ENCODE measurements at places on chromosomes 6 and 20. TPM values are rescaled to one million over a fixed set of nuclear protein-coding genes. Genes with fewer than 3 reads are reported as not detected.

DNA sequence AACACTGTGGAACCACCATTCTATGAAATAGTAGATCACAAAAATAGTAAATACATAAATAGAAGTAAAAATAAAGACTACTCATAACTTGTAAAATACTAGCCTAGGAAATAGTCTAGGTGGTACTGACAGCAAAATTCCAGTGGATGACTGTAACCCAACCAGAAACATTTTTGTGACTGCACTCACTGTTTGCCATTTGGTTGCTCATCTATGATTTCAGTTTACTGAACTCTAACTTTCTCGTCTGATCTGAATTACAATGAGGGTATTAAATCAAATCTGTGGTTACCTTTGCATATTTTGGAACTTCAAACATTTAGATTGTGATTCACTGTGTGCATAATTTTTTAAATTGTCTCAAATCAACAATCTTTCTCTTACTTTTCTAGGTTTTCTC, 151.1 kb downstream of the KHDC1L start:
- DNase-seq, result peak; percentile 44

- DNase-seq, result no peak
Measured at GRCh38 chr6:116115781-116116180, 10.2 kb downstream of the COL10A1 start.

DNA sequence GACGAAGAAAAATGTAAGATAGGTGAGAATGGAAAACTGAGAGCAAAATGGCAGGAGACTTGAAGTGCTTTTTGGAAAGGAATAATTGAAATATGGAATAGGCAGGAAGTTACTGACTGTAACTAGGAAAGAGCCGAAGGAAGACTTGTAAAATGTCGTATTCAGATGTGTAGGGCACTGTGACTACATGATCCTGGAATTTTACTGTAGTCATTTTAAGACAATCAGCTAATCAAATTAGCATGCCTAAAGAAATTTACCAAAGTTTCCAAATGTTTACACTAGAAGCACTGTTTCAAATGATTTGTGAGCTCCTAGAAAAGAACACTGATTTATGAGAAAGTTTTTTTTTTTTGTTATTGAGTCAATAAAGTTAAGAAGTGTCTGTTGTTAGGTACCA, 21.2 kb upstream of the ADIG start:
- no peak for DNase-seq

DNA sequence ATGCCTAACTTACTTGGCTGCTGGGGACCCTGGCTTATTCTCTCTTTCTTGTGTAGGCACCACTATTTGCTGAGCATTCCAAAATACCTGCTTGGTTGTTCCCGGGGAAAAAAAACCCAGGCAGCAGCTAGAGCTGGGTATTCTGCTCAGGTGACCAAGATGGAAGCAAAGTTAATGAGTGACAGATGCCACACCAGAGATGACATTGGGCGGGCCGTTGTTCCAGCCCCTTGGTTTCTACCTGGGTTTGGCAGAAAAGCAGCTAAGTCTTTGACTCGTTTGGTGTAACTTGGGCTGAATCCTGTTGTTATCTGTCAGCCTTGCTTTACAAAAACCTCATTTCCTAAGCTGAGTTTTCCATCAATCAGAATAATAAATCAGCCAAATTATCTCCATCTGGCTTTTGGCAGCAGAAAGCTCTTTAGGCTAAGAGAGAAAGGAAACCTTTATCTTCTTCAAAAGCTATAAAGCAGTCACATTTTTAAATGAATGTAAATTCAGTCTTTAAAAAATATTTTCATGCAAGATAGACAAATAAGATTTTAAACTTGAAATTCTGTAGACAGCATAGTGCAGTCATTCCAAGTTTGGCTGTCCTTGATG, 202.0 kb upstream of the GMDS start:
- no peak for DNase-seq

DNA sequence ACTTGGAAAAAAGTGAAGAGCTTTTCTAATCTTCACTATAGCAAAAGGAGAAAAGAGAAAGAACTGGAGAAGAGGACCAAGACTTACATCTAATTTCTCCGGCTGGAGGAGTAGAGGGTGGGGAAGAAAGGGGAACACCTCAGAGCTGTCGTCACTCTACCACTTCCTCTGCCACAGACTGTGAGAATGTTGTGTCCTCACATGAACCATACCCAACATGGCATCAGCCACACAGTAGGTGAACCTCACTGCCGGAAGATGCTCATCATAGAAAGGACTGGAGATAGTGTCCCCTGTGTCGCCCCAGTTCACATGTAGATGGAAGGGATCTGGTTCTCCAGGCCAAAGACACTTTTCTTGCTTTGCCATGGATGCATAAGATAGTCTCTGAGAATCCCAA, 604.4 kb upstream of the NOX3 start:
- DNase-seq, result no peak

POU5F1 gene
- 11.3 TPM for total RNA-seq

DNA sequence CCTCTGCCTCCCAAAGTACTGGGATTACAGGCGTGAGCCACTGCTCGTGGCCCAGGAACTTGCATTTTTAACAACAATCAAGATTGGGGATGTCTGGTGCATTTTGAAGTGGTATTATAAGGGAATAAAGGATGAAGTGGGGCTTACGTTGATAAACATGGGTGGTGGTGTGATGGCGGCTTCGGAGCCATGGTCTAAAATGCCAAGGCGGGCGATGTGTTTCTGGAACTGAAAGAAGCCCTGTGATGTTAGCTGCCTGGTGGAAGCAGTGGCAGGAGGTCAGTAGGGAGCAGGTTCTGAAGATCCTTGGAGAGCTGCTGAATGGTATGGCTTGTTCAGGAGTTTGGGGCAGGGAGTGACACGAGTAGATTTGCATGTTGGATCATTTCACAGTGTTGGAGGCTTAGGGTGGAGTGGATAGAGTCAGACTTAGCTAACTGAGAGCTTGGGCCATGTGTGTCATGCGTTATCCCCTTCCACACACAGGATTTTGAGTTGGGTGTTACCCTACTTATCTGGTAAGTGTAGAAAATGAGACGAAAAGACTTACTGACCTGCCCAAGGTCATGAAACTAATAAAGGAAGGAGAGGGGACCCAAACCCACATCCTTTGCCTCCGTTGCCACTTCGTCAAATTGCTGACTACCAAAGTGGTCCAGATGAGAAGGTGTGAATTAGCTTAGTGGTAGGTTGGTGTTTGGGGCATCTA, 1.5 kb downstream of the NELFCD start:
- no peak for DNase-seq

DNA sequence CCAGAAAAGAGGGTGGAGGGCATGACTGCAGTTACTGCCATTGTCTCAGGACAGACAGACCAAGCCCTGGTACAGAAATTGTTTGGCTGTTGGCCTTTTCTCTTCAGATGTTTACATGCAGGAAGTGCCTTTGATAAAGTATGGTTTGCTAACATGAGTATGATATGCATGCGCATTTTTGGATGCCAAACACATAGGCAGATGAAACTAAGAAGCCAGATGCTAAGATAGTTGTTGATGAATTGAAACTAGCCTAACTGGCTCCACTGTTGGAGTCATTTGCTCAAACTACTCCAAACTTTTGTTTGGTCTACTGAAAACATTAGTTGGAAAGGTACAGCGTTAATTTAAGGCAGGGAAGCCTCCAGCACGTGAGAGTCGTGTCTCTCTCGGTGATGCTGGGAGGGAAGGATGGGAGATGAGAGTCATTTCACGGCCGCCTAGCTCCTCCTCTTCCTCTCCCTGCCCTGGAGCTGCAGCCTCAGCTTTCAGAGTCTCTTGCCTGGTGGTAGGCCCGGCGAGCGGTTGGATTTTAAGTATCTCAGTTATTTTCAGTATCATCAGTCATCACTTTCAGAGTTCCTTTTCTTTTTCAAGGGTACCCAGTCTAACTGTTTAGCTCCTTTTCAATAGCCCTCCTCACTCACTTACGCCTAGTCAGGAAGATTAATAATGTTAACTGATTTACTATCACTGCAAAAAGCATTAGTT, 29.7 kb downstream of the RREB1 start:
- DNase-seq, result no peak
